ENCODE measurements at places on chromosomes 6 and 20.

- DNase-seq: peak; percentile 67
Observed at GRCh38 chr6:162856885-162857284, 129.1 kb downstream of the PACRG start.

- no peak for DNase-seq
Observed at GRCh38 chr20:40331807-40332560, 357.1 kb downstream of the MAFB start.

DNA sequence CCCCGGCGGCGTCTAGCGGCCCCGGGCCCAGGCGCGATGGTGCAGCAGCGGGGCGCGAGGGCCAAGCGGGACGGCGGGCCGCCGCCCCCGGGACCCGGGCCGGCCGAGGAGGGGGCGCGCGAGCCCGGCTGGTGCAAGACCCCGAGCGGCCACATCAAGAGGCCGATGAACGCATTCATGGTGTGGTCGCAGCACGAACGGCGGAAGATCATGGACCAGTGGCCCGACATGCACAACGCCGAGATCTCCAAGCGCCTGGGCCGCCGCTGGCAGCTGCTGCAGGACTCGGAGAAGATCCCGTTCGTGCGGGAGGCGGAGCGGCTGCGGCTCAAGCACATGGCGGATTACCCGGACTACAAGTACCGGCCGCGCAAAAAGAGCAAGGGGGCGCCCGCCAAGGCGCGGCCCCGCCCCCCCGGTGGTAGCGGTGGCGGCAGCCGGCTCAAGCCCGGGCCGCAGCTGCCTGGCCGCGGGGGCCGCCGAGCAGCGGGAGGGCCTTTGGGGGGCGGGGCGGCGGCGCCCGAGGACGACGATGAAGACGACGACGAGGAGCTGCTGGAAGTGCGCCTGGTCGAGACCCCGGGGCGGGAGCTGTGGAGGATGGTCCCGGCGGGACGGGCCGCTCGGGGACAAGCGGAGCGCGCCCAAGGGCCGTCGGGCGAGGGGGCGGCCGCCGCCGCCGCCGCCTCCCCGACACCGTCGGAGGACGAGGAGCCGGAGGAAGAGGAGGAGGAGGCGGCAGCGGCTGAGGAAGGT is 715 bp downstream of the SOX12 start:
- DNase-seq: peak; percentile 80

DNA sequence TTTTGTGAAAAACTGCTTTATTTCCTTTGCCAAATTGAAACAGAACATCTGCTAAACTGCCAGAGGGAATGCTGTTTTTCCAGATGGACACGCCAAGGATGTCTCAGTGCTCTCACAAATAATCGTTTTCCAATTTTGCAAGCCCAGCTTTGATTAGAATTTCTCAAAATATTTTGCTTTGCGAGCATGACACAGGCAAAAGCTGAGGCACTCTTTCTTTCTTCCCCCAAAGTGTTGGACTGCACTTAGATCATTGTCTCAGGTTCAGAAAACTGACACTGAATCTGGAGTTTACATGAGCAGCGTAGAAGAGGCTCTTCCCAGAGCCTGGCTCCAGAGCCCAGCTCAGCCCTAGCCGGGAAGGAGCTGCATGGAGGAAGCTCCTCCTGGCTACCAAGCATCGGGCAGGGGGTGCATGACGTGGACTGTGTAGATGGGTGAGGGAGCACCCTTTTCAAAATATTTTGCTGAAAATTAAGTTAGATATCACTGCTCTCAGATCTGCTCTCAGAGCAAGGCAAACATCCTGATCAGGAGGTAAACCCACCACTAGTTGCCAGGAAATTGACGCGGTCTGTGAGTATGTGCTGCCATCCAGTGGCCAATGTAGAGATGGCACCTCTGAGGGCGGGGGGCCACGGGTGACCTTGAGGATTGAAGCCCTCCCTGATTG is 107.5 kb downstream of the SLC22A3 start:
- DNase-seq: peak; percentile 47

- DNase-seq: peak; percentile 96
Observed at GRCh38 chr6:135722679-135723078, 128.8 kb upstream of the PDE7B start.

GRCh38 chr20:50569864-50570836 is 60.0 kb downstream of the PTPN1 start:
- DNase-seq: peak; percentile 64

DNA sequence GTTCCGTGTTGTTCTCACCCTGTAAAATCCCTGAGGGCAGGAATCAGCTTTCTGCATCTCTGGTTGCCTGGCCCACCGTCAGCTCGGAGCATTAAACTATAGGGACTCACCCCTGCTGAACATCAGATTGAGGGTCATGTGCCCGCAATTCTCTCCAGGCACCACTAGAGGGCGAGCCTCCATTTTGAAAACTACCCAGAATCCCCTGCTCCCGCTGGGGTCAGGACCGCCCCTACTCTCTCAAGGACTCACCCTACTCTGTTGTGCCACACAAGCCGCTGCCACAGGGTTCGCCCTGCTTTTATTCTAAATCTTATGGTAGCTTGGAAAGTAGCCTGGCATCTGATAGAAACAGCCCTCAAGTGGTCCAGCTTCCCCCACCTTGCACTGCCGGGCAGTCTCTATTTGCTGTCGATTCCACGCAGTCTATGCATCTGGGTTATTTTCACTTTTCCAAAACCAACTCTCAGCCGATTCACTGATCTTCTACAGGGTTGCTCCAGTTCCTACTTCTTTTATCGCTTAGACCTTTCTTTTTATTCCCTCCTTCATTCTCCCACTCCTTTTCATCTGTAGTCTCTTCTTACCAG is 244.1 kb upstream of the QKI start:
- DNase-seq: peak; percentile 5
